Activated gamma-delta T cell treated with anti-CD3 and anti-CD28 coated beads, Interleukin-2, amount 50 U/mL, for 16 hours (primary cell): ENCODE measurements at places on chromosomes 3 and 15.

DNA sequence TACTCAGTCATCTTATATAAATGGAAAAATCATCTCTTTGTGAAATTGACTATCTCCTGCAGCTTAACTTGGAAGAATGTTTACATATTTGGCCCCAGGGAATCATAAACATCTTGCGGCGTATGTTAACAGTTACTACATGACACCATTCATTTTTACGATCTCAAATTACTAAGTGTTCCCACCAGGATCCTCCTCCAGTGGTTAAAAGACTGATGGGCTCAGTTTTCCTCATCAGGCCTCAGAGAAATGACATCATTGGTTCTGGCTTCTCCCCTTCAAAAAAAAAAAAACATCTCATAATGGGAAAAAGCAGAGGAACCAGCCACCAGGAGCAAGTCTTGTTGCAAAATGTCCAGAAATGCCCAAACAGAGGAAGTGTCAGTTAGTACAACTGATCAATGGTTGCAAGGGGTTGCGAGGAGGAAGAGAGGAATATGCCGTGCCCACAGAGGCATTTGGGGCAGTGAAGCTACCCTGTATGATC is 70.5 kb upstream of the LIPC start:
- no peak for DNase-seq

- DNase-seq, result no peak
These were observed 276.5 kb downstream of the TBL1XR1 start for GRCh38 chr3:176920766-176921160.

- no peak for DNase-seq
These were observed 56.4 kb upstream of the C15orf39 start for GRCh38 chr15:75145027-75145841.

DNA sequence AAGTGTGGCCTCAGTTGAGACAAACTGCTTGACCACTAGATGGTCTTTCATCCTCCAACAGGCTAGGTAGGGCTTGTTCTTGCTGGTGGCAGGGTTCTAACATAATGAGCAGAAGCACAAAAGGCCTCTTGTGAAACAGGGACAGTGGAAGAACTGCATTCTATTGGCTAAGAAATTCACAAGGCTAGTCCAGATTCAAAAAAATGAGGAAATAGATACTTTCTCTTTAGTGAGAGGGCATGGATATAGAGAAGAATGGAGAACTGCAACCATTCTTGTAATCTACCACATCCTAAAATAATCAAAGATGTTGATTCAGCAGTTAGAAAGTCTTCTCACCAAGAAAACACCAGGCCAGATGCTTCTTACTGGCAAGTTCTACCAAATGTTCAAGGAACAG is 143.7 kb upstream of the LRIG1 start:
- DNase-seq, result no peak

- no peak for DNase-seq
These were observed 239.9 kb downstream of the EPHB1 start for GRCh38 chr3:135034891-135035440.
